BE2C (cell line): ENCODE measurements at places on chromosomes 13 and 19.

DNA sequence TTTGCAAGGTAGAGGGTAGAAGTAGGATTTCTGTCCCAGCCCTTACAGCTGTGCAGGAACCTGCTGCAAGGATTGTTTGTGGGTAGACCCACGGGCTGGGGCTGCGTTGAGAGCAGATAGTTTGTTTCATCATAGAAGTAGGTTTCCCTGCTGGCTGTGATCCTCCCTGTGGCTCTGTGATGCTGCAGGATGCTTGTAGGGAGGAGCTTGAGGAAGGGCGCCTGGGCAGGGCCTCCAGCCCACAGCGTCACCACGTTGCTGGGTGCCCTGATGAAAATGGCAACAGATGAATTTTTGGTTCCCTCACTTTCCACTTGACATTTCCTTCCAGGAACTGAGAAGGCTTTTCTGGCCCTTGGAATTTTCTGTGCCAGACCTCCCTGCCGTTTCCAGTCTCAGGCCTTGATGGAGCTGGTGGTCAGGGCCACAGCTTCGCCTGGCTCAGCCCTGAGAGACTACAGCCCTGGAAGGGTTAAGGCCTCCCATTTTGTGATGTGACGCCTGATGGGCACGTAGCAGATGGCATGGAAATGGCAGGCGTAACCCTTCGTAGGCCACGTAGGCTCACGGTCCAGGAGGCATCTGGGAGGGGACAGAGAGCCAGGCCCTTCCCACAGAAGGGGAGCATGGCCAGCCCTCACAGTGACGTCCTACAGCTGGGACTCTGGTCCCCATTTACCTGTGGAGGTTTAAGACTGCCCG lies 42.2 kb downstream of the GATAD2A start:
- no peak for DNase-seq

DNA sequence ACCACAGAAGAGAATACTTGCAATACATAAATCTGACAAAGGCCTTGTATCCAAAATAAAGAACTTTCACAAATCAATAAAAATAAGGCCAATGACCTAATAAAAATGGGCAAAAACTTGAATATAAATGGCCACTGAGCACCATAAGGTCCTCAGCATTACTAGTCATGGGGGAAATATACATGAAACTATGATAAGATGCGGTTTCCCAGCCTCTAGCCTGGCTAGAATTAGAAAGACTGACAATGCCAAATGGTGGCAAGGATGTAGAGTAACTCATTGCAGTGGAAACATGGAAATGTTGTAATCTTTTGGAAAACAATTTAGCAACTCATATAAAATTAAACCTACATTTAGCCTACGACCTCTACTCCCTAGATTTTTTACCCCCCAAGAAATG lies 227.1 kb downstream of the GGACT start:
- no peak for DNase-seq

- peak; percentile 93 for DNase-seq
Observed at GRCh38 chr19:57527136-57527881, at the start of gene ZNF549. Gene ZNF549 (plus strand): TSS chr19:57527356. CDS start chr19:57527574, 218 bp downstream.

DNA sequence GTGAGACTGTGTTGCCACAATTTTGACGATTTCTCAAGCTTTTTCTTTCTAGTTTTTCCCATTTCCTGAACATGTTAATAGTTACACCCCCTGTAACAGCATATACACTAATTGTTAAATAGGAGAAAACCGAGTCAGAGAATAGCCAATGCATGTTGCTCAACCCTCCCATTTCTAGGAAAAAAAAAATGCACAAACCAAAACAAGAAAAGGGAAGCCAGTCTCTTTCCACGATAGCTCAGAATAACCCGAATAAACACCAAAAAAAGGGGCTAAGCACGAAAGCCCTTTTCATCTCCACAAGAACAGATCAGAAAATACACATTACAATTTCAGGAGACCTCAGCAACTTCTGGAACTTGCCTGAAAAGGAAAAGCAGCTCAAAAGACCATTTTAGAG lies 16.3 kb downstream of the LATS2 start:
- DNase-seq: no peak
